ENCODE measurements at places on chromosomes 3 and 15.

DNA sequence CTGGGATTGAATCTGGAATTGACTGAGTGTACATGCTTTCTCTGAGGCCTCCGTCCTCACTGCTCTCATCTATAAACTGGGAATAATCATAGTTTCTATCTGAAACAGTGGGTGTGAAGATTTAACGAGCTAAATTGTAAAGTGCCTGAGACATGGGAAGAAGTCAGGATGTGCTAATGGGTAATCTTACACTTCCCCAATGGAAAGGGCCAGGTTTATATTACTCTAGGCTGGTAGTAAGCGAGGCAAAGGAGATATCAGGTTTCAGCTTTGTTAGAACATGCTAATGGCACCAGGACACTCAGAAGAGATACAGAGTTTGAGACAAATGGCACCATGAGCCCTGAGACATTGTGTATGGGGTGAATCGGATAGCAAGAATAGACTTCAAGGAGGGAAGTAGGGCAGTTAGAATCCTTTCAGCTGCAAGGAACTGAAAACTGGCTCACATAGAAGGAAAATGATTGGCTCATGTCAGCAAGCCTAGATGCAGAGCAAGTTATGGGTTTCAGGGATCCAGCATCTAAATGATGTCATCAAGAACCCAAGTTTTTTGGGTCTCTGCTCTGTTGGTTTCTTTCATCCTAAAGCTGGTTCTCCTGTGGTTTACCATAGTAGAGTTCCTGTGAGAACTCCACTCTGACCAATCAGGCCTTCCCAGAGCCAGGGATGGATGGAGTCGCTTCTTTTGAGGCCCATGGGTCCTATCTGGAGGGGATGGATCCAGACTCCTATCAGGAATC is 21.8 kb downstream of the FLNB start:
- DNase-seq, result no peak

GRCh38 chr3:188553569-188553968 is 399.6 kb downstream of the LPP start:
- DNase-seq, result no peak

DNA sequence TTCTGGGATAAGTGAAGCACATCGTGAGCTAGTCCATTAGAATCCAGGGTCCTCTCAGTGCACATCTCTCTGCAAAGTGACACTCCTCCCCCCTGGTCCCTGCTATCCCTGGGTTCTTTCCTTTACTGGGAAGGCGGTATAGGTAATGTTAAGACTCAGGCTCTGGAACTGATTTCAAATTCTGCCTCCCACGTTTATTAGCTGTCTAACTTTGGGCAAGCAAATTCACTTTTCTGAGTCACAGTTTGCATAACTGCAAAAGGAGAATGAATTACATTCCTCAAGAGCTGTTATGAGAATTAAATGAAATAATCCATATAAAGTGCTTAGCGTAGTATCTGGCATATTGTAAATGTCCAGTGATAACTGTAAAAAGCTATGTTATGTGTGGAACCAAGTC is 168.1 kb upstream of the LRRN1 start:
- no peak for DNase-seq

DNA sequence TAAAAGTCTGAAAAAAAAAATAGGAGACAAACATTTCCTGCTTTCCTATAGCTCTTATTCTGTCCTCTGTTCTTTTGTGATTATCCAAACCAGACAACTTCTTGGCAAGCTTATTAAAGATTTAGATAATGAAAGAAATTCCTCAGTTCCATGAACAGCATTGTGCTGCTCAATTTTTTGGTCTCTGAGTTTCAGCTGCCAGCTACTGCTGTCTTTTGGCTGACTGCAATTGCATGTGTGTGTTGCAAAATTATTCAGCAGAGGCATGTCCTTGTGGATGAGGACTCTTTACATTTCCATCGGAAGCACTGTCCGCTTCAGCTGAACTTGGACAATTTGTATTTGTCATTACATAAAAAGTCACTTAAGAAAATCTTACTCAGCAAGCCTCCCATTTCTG is 397.3 kb upstream of the RASGRP1 start:
- no peak for DNase-seq

GRCh38 chr3:73254062-73254461 is 192.6 kb downstream of the EBLN2 start:
- DNase-seq, result no peak

GRCh38 chr3:175914785-175915184 is 1055.7 kb downstream of the NAALADL2 start:
- no peak for DNase-seq

Data from stimulated activated CD8-positive, alpha-beta memory T cell treated with anti-CD3 and anti-CD28 coated beads, Interleukin-15, amount 100 ng/mL, for 1 hour (primary cell).